Mammary epithelial cell (primary cell): ENCODE measurements at places on chromosomes 1 and 21. TPM values are rescaled to one million over a fixed set of nuclear protein-coding genes. Genes with fewer than 3 reads are reported as not detected.

Gene MROH9
- total RNA-seq = not detected

Gene ATP6V1G3
- total RNA-seq = not detected in 2 replicates

Gene TNFAIP8L2
- not detected for total RNA-seq

GRCh38 chr1:3681898-3682806 is 29.8 kb downstream of the TP73 start:
- DNase-seq = no peak

Gene USH2A
- not detected for total RNA-seq

- no peak for DNase-seq
These were observed 235.4 kb upstream of the KAZN start for GRCh38 chr1:14363036-14363590.

Gene WDR64
- not detected for total RNA-seq

Gene LIPI
- total RNA-seq = not detected

Gene WLS
- total RNA-seq = 93.9 TPM

- no peak for DNase-seq
These were observed 106.4 kb downstream of the KCND3 start for GRCh38 chr1:111882986-111883560.

GRCh38 chr1:10537082-10537766 is 62.5 kb downstream of the PEX14 start:
- no peak for DNase-seq

DNA sequence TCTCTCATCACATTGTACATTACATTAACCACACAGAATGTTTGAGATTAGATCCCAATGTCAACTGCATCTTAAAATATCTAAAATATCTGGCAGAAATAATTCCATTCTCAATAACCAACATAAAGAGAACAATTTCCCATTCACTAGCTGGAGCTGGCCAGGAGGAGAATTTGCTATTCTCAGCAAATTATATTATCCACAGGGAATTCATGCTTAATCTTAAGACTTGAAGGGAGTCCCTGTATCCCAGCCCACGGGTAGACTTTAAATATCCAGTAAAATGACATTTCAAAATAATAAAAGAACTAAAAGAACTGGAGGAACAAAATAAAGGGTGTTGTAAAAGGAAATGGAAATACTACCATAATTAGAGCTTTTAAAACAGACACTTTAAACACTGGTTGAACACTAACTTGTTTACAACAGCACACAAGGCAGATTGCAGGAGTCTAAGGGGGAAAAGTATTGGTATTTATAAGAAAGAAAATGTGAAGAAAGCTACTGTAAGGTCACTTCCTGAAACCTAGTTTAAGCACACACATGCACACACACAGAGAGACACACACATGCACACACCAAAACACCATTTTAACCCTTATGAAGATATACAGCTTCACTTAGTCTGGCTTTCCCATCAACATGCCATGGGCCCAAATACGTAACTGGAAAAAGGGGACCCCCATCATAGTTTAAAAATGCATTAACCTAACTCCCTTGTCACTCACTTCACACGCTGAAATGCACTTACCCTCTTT is 107.0 kb downstream of the PTPN14 start:
- DNase-seq = no peak

GRCh38 chr1:3471356-3472087 is 17.1 kb downstream of the ARHGEF16 start:
- no peak for DNase-seq

Gene DRAM2
- 90.4 TPM for total RNA-seq

Gene CFHR2
- total RNA-seq = not detected

GRCh38 chr1:78291418-78291817 is 199.4 kb upstream of the PTGFR start:
- no peak for DNase-seq

GRCh38 chr1:180227861-180228647 is 2.0 kb upstream of the LHX4 start:
- DNase-seq = no peak

DNA sequence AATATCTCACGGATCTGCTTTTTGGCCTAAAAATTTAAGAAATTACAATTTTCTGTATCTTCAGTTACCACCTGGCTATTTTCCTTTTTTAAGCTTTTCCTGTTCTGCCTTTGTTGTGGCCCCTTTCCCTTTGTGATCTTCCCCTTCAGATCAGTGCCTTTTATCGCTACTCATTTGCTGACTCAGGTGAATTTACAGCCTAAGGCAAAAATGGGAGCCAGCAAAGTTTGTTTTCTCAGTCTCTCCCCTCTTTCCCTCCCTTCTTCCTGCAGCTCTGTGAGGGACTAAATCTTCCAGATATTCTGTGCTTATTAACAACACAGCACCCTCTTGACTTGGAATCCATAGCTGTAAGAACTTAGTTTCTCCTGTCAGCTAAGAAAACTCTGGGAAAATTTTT is 5.3 kb upstream of the PRRC2C start:
- no peak for DNase-seq

GRCh38 chr1:209012443-209013196 is 570.9 kb upstream of the CAMK1G start:
- DNase-seq = no peak

- DNase-seq = no peak
These were observed 66.5 kb downstream of the USP24 start for GRCh38 chr1:55148676-55149075.

DNA sequence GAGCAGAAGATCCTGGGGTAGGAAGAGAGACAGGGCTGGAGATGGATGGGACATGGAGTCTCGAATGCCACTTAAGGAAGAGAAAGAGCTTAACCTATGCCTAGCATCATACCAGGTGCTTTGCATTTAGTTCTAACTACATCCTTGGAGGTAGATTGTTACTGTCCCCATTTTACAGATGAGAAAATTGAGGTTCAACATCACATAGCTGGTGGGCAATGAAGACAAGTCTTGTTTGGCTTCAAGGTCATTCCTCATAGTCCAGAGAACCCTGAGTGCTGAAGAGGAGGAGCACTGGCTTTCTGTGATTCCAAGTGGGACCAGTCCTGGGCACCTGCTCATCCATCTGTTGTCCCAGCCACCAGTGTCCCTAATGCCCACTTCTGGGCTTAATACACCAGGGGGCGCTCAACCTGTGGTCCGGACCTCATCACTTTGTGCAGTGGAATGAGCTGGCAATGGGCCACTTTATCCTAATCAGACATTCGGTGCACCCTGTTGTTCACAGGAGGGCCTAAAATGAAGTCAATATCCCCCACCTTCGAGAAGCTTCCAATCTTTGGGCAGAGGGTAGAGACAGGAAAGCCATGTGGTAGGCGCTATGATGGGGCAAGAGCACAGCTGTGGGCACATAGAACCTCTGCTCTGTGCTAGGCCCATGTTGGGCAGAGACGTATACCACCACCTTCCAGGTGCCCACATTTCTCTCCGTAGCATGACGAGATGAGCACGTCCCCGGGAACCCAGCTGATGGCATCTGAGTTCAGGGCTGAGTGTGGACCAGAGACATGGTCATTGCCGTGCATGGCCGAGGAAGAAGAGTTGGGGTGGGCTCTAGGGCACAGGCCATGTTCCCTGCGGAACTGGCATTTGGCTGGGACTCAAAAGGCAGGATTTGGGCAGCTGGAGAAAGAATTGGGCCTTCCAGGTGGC is 9.2 kb downstream of the RPS6KA1 start:
- peak; percentile 42 for DNase-seq

DNA sequence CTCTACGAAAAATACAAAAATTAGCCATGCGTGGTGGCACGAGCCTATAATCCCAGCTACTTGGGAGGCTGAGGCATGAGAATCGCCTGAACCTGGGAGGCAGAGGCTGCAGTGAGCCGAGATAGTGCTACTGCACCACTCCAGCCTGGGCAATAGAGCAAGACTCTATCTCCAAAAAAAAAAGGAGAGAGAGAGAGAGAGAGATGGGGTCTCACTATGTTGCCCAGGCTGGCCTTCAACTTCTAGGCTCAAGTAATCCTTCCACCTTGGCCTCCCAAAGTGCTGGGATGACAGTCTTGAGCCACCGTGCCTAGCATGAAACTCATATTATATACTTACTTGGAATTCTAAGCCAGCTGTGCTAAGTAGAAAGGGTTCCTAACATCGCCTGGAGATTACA is 29.7 kb downstream of the PSMB2 start:
- DNase-seq = no peak

Gene GBP6
- 1.0 and 3.7 TPM in 2 replicates for total RNA-seq

- DNase-seq = no peak
These were observed 1388.1 kb downstream of the AMY1C start for GRCh38 chr1:105137543-105138457.

DNA sequence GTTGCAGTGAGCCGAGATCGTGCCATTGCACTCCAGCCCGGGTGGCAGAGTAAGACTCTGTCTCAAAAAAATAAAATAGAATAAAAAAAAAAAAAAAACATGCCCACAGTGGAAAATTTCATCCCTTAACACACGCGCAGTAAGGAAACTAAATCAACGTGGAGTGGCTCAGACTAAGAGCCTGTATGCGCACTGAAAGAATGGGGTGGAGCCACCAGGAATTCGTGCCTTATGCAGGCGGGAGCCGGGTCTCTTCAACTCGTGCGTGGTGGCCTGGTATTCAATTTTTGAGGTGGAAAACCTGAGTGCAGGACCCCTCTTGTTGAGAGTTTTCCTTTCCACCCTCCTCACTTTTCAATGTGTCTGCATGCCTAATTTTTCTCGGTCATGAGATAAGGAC is 22.1 kb upstream of the CREG1 start:
- DNase-seq = no peak

Gene ANKRD35
- total RNA-seq = 0.33 TPM

DNA sequence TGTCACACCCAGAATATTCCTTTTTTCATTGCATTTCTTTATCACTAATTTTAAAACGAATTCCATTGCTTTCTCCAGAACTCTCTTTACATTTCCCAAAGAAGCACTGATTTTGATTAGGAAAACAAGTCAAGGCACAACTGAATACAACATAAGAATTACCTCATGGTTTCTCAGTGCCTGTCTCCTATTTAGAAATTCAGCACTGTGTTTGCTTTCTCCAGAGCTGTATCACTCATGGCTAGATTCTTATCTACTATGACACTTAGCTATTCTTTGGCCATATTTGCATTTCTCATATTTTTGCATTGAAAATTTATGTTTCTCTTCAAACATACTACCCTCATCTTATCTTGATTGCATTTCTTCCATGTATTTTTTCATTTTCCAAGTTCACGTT is 1402.0 kb downstream of the MRPL39 start:
- no peak for DNase-seq
